ENCODE measurements at places on chromosomes 2 and 18.
A peak's percentile ranks its signal among the peaks of the same experiment; 100 is the strongest.

- DNase-seq = no peak
Measured at GRCh38 chr2:88195246-88195645, 25.1 kb downstream of the THNSL2 start.

- DNase-seq = no peak
Measured at GRCh38 chr2:215601990-215602721, 166.3 kb upstream of the FN1 start.

GRCh38 chr2:127106457-127106990 is 430 bp downstream of the BIN1 start:
- DNase-seq = no peak

GRCh38 chr2:241217320-241218031 is 29.0 kb downstream of the ANO7 start:
- peak; percentile 56 for DNase-seq

DNA sequence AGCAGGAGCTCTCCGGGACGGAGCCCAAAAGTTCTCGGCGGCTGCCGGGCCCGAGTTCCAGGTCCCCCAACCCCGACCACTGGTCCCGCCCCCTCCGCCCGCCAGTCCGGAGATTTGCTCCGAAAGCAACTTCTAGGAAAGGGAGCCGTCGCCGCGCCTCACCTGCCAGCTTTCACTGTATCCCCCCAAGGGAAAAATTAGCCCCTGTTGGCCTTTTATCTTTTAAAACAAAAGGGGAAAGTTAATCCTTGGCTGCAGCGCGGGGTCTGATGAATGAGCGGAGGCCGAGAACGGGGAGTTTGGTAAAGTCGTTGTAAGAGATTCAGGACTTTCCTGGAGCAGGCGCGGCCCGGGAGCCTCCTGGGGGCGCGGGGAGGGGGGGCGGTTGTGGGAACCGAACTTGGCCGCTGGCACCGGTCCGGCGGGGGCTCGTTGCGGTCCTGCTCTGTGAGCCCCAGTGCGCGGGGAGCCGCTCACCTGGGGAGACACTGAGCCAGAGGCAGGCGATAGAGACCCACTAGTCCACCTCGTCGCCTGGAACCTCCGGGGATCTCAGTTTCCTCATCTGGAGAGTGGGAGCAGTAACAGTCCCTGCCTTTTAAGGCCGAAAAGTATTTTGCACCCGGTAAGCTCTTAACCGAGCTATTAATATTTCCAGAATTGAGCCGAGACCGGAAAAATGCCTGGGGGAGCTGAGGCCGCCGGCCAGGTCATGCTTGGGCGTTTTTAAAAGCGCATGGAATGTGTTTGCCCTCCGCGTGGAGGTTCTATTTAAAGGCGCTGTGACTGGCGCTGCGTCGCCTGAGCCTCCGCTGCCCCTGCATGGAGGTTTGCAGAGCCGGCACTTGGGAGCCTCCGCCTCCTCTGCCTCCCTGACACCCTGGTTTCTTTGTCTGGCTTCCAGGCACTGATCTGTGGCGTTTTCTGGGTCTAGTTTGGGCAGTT is 1.1 kb downstream of the EFHD1 start:
- DNase-seq = no peak

DNA sequence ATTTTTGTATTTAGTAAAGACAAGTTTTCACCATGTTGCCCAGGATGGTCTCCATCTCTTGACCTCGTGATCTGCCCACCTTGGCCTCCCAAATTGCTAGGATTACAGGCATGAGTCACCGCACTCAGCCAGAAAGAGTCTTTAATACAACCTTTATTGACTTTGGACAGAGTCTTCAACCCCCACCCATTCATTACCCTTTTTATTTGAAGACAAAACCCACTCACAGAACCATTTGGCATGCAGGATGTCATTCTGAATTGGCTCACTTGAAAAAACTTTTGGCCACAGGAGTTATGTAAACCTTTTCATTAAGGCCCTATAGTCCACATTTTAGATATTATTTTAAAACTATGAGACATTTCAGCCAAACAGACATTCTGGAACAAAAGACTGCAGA is 217.9 kb upstream of the RND3 start:
- no peak for DNase-seq

DNA sequence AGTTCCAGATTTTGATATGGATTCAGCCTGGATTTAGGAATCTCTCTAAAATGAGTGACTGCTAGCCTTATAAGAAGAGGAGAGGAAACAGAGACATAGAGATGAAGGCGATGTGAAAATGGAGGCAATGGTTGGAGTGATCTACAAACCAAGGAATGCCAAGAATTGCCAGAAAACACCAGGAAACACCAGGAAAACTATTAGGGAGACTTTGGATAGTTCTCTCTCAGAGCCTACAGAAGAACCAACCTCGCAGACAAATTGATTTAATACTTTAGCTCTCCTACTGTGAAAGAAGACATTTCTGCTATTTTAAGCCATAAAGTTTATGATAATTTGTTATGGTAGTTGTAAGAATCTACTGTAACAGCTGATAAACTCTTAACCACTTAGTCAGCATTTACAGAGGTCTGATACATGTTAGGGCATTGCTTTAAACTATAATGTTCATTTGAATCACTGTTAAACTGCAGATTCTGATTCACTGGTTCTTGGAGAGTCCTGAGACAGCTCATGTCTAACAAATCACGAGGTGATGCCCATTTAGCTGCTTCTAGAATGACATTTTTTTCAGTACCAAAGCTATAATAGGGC is 1702.6 kb upstream of the LRRTM1 start:
- DNase-seq = no peak

- no peak for DNase-seq
Measured at GRCh38 chr2:232126301-232127099, 165.0 kb downstream of the DIS3L2 start.

DNA sequence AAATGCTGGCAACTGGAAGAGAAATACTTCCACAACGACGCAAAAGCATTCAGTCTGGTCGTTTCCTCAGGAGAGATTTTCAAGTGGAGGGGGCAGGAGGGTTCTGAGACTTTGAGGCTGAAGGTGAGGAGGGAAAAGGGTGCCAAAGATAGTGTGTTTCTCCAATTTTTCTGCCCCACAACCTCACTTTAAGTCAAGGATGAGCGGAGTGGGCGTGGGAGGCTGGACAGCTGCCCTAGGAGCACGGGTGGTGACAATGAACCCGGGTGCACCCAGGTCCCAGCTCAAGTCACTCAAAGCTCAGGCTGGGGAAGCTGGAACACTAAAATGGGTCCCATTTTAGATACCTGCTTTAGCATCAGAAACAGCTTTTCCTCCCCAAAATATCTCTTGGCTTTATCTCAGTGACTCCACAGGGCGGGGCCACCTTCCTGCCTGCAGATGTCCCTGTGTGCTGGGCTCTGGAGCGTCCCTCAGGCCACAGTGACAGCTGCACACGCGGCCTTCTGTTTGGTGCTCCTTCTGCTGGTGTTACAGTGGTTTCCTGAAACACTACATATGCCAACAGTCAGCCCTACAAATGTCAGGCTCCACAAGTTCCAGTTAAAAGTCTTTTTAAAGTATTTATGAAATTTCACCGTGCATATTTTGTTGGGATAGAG is 1.4 kb upstream of the MBP start:
- peak; percentile 52 for DNase-seq

- DNase-seq = peak; percentile 21
Measured at GRCh38 chr2:44802777-44803424, 138.6 kb upstream of the SIX3 start.

- no peak for DNase-seq
Measured at GRCh38 chr2:24080701-24081100, 3.9 kb downstream of the TP53I3 start.

- no peak for DNase-seq
Measured at GRCh38 chr2:16614314-16614860, 51.2 kb downstream of the CYRIA start.

DNA sequence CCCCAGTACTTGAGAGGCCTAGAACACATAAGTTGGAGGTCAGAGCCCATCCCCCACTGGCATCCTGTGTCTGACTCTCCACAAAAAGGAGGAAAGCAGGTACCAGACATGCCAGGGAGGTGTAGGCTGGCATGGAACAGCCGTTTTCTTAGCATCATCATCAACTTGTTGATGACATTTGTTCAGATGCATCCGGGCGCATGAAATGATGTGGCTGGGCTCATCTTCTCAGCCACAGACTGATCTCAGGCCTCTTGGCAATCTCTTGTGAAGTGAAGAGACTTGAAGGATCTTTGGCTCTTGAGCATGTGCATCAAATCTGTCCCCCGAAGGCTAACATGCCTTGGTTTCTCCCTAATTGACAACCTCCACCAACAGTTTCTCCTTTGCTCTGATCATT is 243.3 kb downstream of the TSN start:
- no peak for DNase-seq

GRCh38 chr18:58045242-58046092 is 1.4 kb downstream of the NEDD4L start:
- DNase-seq = peak; percentile 65

GRCh38 chr2:218074031-218074430 is 5.0 kb downstream of the RUFY4 start:
- no peak for DNase-seq

- DNase-seq = no peak
Measured at GRCh38 chr2:159153463-159153862, 133.0 kb downstream of the WDSUB1 start.

GRCh38 chr18:6879508-6880195 is 150.1 kb downstream of the ARHGAP28 start:
- no peak for DNase-seq

DNA sequence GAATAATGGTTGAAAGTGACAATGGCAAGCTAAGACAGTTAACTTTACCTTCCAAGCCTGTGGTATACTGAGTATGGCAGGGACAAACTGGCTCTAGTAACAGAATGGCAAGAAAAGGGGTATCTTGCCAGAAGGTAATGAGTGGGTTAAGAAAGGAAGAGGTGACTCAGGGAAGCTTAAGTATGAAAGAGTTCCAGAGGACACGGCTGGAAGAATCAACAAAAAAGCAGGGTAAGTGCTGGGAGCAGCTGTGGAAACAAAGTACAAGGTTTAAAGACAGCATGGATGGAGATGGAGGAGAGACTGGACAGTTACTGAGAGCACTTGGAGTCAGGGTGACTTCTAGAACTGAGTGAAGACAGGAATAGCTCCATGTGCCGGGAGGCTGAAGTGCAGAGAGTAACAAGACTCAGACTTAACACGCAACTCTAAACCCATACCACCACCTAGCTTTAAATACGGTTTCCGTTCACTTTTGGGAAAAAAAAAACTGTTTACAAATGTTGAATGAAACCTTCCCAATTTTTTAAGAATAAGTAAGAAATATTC is 69.0 kb downstream of the REV1 start:
- DNase-seq = no peak

GRCh38 chr18:31244771-31245394 is 73.1 kb upstream of the DSG1 start:
- DNase-seq = no peak

DNA sequence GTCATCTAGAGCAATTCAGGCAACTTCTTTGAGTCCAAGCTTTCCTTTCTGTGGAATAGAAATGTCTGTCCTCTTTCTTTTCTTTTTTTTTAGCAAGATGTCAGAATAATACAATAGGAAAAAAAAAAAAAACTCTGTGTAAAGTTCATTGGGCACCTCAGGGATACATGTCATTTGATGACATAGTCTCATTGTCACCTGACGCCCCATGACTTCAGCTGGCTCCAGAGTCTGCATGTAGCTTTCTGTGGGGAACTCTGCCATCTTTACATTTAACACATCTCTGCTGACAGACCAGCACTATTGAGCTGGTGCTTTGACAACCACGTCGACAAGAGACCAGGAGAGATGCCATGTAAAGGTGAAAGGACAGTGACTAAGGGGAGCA is 172.5 kb upstream of the KLF7 start:
- no peak for DNase-seq

- DNase-seq = no peak
Measured at GRCh38 chr2:73994178-73994831, 9.6 kb downstream of the TET3 start.

DNA sequence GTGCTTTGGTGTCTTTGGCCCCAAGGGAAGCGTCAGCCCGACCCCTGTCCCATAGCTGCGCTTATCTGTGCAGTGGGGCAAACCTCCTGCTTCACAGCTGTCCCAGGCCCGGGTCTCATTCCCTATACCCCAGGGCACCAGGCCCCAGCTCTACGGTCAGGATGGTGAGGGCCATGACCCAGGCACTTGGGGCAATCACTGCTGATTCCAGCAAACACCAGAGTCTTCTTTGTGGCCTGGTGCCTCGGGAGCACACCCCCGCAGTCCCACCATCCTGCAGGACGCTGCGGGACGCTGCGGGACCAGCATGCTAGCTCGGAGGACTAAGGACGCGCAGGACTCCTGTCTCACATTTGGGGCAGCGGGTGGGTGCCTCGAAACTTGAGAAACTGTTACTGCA is 116.9 kb upstream of the HDAC4 start:
- DNase-seq = no peak

DNA sequence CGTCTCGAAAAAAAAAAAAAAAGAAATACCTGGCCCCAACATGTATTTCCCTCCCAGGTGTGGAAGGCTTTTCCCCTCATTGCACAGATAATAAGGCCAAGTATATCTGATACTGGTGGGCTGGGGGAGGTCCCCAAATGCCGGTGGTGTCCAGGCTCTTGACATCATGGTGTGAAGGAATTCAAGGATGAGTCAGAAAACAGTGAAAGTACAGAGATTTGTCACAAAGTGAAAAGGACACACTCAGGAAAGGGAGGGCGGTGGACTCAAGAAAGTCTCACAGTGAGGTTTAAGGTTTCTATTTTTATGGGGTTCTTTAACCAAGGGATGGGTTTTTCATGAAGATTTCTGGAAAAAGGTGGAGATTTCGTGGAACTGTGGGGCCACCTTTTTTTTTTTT is 37.8 kb upstream of the FZD5 start:
- DNase-seq = no peak

- DNase-seq = no peak
Measured at GRCh38 chr2:97747716-97748115, 34.3 kb downstream of the ZAP70 start.

DNA sequence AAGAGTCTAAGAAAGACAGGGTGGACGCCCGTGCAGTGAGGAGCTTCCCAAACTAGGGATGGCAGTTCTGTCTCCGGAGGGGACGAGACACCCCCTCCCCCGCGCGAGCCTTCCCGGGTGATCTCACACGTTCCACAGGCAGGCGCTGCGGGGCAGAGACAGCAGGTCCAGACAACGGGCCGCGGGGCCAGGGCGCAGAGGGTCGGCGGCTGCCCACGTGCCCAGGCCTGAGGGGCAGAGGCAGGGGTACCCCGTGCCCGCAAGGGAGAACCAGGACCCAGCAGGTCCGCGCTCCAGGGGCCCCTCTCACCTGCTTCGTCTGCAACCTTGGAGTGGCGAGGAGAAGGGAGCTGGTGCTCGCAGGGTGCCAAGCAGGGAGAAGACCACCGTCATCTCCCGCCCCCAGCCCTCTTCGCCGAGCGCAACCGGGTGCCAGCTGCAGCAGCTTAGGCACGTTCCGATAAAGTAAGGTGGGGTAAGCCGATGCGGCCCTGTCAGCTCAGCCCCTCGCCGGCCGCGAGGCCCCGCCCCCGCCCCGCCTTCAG is at the start of gene GPR155:
GPR155 (minus strand) TSS at position 467 of the 545 bp plus-strand sequence. CDS start 5,073 bp downstream, outside the sequence.
- DNase-seq = no peak

GRCh38 chr18:12246849-12247808 is 7.0 kb upstream of the CIDEA start:
- DNase-seq = peak; percentile 47

GRCh38 chr2:219058541-219059374 is 2.0 kb downstream of the IHH start:
- peak; percentile 74 for DNase-seq

GRCh38 chr2:215773728-215774127 is 239.6 kb downstream of the MREG start:
- no peak for DNase-seq

GRCh38 chr18:13363359-13363758 is 144.8 kb downstream of the LDLRAD4 start:
- no peak for DNase-seq
